ENCODE measurements at places on chromosomes 6 and 20. TPM values are rescaled to one million over a fixed set of nuclear protein-coding genes. Genes with fewer than 3 reads are reported as not detected.
A peak's percentile ranks its signal among the peaks of the same experiment; 100 is the strongest.

DNA sequence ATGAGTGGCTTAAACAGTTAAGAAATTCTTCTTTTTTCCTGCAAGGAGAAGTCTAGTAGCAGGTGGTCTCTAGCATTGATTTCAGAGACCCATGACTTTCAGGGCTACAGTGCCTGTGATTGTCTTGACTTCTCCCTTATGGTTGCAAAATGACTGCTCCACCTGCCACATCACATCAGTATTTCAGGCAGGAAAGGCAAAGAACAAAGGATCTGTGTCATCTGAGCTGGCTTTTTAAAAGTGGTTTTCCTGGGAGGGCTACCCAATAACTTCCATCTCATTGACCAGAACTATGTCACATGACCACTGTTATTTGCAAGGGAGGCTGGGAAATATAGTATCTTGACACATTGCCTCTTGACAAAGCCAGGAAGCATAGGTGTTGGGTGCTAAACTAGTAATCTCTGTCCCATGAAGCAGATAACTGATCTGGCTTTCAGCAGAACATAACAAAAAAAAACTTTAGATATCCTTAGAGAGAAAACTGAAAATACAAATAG is 226.2 kb downstream of the DHX35 start:
- no peaks in the 10 kb centered on the region for H3K4me1 ChIP-seq
- H3K27ac ChIP-seq: no peak overlapping the region
- H3K27me3 ChIP-seq: peaks cover 14% of the 10 kb centered on the region
- no peak for DNase-seq
- peaks cover 5% of the 10 kb centered on the region for H3K36me3 ChIP-seq

DNA sequence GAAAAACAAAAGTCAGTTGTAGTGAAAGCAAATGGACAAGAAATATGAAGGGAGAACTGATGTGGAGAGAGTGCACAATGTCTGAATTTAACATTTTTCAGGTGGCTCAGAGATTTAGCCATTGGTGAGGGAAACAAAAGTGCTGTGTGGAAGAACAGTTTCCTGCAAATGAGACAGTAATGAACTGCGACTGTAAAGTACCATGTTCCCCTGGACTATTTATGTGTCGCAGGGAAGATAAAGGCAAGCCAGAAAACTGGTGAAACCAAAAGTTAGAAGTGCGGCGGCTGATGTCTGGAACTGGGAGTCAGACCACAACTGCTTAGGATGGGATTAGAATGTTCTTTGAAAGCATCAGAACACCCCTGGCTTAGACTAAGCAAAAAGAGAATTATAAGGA is 905.1 kb upstream of the MAN1A1 start:
- no peak for DNase-seq
- no peaks in the 10 kb centered on the region for H3K36me3 ChIP-seq
- H3K4me3 ChIP-seq: no peak overlapping the region
- no peaks in the 10 kb centered on the region for H3K27me3 ChIP-seq
- H3K27ac ChIP-seq: no peak overlapping the region

- no peak overlapping the region for H3K27ac ChIP-seq
- peaks cover 5% of the 10 kb centered on the region for H3K27me3 ChIP-seq
- H3K4me1 ChIP-seq: peaks cover 11% of the 10 kb centered on the region
Measured at GRCh38 chr20:17901971-17902370, 66.6 kb downstream of the SNX5 start.

- no peaks in the 10 kb centered on the region for H3K27me3 ChIP-seq
- H3K4me3 ChIP-seq: no peak overlapping the region
- no peaks in the 10 kb centered on the region for H3K36me3 ChIP-seq
- no peak for DNase-seq
Measured at GRCh38 chr20:24873025-24873620, 75.9 kb upstream of the CST7 start.

CLDN20 gene
- total RNA-seq: not detected

DNA sequence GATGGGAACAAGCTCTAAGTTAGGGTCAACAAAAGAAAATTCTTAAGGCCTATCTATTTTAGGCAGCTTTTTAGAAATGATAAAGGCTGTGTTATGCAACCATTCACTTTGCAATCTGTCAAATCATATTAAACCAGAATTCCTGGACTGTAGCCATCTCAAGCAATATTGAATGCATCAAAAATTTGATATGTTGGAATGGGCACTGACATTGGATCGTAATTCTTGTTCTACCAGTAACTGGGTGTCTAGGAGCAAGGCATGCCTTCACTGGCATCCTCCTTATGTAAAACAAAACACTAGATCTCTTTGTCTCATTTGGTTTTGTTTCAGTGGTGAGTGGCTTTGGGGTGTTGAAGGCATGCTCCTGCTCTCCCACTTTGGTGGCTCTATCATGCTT is 145.6 kb downstream of the JARID2 start:
- no peaks in the 10 kb centered on the region for H3K27me3 ChIP-seq
- no peak overlapping the region for H3K4me3 ChIP-seq
- H3K4me1 ChIP-seq: peaks cover 63% of the 10 kb centered on the region
- no peaks in the 10 kb centered on the region for H3K36me3 ChIP-seq
- peak overlapping the region; percentile 73 for H3K27ac ChIP-seq

- no peaks in the 10 kb centered on the region for H3K27me3 ChIP-seq
- no peak overlapping the region for H3K4me3 ChIP-seq
- no peak overlapping the region for H3K27ac ChIP-seq
Measured at GRCh38 chr6:51369485-51369884, 550.8 kb downstream of the TFAP2B start.

PSORS1C2 gene
- not detected for total RNA-seq

GRCh38 chr6:143414769-143415168 is 35.7 kb downstream of the ADAT2 start:
- no peaks in the 10 kb centered on the region for H3K36me3 ChIP-seq
- DNase-seq: no peak
- H3K27me3 ChIP-seq: peaks cover 5% of the 10 kb centered on the region
- H3K27ac ChIP-seq: no peak overlapping the region
- no peaks in the 10 kb centered on the region for H3K4me1 ChIP-seq

DNA sequence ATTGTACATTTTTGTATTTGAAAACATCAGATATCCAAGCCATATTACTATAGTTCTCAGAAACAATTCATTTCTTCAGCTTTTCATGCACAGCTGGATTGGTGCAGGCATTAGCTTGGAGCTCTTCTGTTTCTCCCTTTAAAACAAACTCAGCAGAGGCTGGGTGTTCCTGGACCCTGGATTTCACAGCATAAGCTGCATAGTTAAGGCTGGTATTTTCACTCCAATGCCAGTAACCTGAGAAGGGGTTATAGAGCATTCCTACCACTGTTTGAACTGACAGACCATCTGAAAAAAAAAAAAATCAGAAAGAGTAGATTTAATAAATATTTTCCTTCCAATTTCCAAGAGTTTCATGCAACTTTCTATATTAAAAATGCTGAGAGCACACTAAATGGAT is 20.1 kb upstream of the FAXC start:
- no peak for DNase-seq
- no peaks in the 10 kb centered on the region for H3K4me1 ChIP-seq
- H3K27ac ChIP-seq: no peak overlapping the region
- no peaks in the 10 kb centered on the region for H3K27me3 ChIP-seq
- no peak overlapping the region for H3K4me3 ChIP-seq

DNA sequence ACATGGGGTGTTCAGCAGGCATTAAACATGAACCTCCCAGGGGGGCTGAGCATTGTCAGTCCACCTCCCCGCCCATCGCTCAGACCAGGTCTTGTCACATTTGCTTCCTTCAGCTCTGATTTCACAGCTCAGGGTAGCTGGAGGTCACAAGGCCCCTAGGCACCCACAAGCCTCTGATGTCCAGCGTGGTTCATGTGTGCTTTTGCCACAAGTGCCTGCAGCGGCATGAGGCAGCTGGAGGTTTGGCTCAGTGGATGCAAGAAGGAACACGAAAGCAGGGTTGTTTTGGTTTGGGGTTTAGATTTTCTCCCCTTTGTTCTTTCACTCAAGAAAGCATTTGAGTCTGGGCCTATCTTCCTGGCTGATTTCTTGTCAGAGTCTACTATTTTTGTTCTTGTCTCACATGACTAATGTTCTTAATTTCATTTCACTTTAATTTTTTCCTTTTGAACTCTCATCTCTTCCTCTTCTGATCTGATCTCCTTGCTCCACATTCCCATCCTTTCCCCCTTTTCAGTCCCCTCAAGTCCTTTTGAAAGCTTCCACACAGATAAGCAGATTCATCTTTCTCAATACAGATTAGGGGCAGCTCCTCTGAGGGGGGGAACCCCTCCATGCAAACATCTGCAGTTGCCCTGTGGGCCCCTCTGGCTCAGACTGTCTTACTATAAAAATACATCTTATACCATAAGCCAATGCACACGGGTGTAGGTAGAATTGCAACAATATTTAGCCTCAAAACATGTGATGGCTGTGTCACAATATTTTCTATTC is 68.1 kb upstream of the CEP85L start:
- H3K27ac ChIP-seq: peak overlapping the region; percentile 8
- DNase-seq: no peak
- no peak overlapping the region for H3K4me3 ChIP-seq
- H3K27me3 ChIP-seq: no peaks in the 10 kb centered on the region
- peaks cover 18% of the 10 kb centered on the region for H3K4me1 ChIP-seq
- no peaks in the 10 kb centered on the region for H3K36me3 ChIP-seq

DNA sequence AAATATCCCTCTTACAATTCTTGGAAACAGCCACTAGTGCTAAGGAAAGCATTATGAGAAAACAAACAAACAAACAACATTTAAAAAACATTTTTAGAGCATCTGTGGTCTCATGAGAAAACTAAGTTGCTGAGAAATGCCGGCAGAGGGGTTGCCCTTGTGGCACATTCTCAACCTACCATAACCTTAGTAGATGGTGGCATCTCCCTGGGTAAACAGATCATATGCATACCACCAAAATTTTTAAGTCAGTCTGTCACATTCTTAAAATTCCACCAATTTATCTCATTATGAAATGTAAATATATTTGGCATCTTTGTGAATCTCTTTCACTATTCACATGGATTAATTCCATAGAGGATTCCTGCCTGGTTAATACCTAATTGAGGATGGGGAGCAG is 575.7 kb upstream of the MARCKS start:
- no peak overlapping the region for H3K27ac ChIP-seq
- no peak for DNase-seq
- H3K27me3 ChIP-seq: no peaks in the 10 kb centered on the region

GRCh38 chr6:145865175-145865574 is 50.6 kb upstream of the FBXO30 start:
- no peak for DNase-seq
- H3K27me3 ChIP-seq: no peaks in the 10 kb centered on the region
- H3K27ac ChIP-seq: peak overlapping the region; percentile 60
- peak overlapping the region; percentile 51 for H3K4me3 ChIP-seq

GRCh38 chr20:13105039-13105438 is 96.3 kb downstream of the SPTLC3 start:
- no peak overlapping the region for H3K27ac ChIP-seq
- no peaks in the 10 kb centered on the region for H3K36me3 ChIP-seq
- no peak overlapping the region for H3K4me3 ChIP-seq
- no peak for DNase-seq

- H3K4me3 ChIP-seq: peak overlapping the region; percentile 45
- H3K27ac ChIP-seq: peak overlapping the region; percentile 94
- H3K27me3 ChIP-seq: no peaks in the 10 kb centered on the region
Measured at GRCh38 chr6:31556307-31556706, 8.9 kb downstream of the NFKBIL1 start.

GRCh38 chr6:34536251-34536958 is 19.7 kb downstream of the SPDEF start:
- no peaks in the 10 kb centered on the region for H3K36me3 ChIP-seq
- H3K27ac ChIP-seq: no peak overlapping the region
- no peaks in the 10 kb centered on the region for H3K4me1 ChIP-seq
- no peaks in the 10 kb centered on the region for H3K27me3 ChIP-seq

DNA sequence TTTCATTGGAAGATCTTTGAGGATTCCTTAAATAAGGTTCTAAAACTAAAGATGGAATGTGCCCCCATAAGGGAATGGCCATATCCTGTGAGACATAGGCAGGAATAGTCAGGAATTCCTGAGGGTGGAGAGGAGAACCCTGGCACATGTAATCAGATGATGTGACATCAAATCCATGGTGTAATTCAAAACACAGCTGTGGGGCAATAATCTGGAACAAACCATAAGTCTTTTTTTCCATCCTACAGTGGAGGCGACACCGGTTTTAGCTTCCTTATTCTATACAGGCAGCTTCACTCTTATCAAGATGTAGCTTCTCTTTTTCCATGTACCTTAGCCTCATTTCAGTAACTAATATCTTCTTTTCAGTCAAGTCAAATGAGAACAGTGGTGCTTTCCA is 133.6 kb upstream of the CITED2 start:
- H3K27me3 ChIP-seq: peaks cover 2% of the 10 kb centered on the region
- no peak overlapping the region for H3K27ac ChIP-seq
- H3K4me3 ChIP-seq: no peak overlapping the region
- DNase-seq: no peak
- H3K36me3 ChIP-seq: no peaks in the 10 kb centered on the region
- H3K4me1 ChIP-seq: no peaks in the 10 kb centered on the region

GRCh38 chr20:9617940-9618339 is 103.5 kb downstream of the LAMP5 start:
- H3K4me1 ChIP-seq: no peaks in the 10 kb centered on the region
- DNase-seq: no peak
- H3K36me3 ChIP-seq: no peaks in the 10 kb centered on the region
- H3K27ac ChIP-seq: no peak overlapping the region
- H3K4me3 ChIP-seq: no peak overlapping the region

CDK19 gene
- 15.0 TPM for total RNA-seq

GRCh38 chr6:6696867-6697531 is 108.5 kb downstream of the LY86 start:
- no peak overlapping the region for H3K27ac ChIP-seq
- no peaks in the 10 kb centered on the region for H3K36me3 ChIP-seq
